Right ventricle myocardium inferior (tissue), 1 donor: ENCODE measurements at places on chromosomes 7 and 10.

DNA sequence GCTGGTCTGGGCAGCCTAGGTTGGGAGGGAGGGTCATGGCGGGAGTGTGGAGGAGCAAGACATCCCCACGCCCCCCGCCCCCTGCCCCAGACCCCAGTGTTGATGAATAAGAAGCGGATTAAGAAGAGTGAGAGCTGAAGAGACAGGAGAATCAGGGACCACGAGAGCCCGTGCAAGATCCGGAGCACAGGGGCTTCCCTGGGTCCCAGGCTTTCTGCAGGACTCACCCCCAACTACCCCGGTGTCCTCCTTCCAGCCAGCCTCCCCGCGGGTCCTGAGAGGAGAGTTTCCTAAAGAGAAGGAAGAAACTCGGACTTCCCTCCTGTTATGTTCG lies 20.1 kb downstream of the GHRHR start:
- no peak for DNase-seq

GRCh38 chr7:69708857-69709256 lies 110.6 kb downstream of the AUTS2 start:
- DNase-seq: no peak

DNA sequence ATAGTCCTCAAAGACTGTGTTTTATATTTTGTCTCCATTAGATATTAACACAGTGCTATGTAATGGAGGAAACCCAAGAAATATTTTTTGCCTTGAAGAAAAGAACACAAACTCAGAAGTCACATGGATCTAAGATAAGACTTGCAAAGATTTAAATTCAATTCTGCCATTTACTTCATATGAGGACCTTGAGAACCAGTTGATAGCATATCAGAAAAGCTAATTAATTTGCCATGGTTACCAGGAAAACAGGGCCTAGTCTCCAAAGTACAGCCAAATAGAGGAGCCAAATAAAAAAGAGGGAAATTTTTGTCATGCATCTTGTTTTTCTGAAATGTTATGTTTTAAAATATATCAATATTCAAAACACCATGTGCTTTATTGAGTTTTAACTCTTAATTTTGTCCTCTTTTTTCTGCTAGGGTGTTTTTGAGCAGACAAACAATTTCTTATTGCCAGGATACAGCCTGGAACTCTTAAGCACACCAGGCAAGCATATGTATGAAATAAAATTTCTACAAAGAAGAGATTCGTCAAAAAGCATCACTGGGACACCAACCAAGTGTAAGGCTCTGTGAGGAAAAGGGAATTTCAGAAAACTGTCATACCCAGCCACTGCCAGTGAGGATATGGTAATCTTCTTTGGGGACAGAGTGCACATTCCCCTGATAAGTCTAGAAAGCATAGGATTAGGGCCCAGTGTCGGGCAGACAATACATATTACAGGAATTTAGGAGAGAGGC lies 10.6 kb upstream of the TOMM7 start:
- DNase-seq: no peak

DNA sequence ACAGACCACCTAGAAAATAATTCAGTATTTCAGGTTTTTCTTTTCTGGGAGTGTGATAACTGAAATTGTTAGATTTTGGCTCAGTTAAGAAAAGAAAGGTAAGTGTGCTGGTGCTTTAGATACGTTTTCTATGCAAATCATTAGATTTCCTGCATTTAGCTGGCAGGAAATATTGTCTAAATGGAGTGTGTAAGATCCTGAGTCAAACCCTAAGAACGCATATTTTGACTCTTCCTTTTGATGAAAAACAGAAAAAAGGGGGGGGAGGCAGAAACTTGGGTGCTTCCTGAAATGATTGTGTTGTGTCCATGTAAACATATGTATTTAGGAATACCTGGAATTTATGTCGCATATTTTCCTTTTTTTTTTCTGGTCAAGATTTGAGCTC lies 1.2 kb downstream of the GRK5 start:
- DNase-seq: no peak

GRCh38 chr7:80816806-80817205 lies 102.0 kb downstream of the SEMA3C start:
- DNase-seq: no peak

- DNase-seq: no peak
These were observed 1.5 kb downstream of the ARHGAP21 start for GRCh38 chr10:24722131-24722675.

DNA sequence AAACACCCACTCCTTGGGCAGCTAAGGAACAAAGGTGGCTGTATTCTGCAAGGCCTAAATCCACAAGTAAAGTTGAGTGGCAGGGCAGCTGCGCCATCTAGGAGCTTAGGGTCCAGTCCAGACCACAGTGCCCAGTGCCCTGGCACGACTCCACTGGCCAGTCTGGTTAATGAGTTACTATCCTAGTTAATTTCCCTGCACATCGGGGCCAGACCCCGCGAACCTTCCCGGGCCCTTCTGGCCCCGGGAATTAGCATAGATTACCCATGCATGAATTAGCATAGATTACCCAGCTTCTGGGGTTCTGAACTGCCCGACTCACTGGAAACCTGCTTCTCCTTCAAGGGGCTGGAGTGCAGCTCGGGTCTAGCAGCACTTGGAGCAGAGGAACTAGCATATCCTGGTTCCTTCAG lies 3.2 kb upstream of the EMX2 start:
- DNase-seq: no peak

DNA sequence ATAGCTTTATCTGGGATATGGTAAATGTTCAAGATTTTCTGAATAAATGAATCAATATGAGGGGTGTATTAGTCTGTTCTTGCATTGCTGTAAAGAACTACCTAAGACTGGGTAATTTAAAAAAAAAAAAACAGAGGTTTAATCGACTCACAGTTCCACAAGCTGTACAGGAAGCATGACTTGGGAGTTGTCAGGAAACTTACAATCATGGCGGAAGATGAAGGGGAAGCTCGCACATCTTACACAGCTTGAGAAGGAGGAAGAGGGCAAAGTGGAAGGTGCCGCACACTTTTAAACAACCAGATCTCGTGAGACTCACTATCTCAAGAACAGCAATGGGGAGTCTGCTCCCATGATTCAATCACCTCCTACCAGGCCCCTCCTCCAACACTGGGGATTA lies 32.5 kb upstream of the OTUD1 start:
- no peak for DNase-seq

- DNase-seq: no peak
These were observed 43.3 kb downstream of the CNOT4 start for GRCh38 chr7:135466442-135467206.

DNA sequence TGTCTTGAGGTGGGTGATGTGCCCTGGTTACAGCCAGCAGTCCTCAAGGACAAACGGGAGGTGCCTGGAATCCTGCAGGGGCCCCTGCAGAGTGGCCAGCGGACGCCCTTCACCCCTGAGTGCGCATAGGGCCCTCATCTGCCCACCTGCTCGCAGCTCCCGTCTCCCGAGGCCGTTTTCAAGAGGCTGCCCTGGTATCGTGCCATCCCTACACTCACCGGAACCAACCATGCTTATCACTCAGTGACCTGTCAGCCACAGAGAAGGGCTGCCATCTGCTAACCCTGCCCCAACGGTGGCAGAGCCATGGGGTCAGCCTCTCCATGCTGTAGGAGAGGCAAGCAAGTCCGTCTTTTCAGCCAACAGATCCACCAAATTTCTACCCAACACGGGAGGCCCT lies 122.0 kb downstream of the FAM53B start:
- no peak for DNase-seq

GRCh38 chr10:34116220-34116641 lies 698.9 kb downstream of the PARD3 start:
- DNase-seq: no peak

GRCh38 chr7:113279256-113279655 lies 160.9 kb upstream of the SMIM30 start:
- no peak for DNase-seq

DNA sequence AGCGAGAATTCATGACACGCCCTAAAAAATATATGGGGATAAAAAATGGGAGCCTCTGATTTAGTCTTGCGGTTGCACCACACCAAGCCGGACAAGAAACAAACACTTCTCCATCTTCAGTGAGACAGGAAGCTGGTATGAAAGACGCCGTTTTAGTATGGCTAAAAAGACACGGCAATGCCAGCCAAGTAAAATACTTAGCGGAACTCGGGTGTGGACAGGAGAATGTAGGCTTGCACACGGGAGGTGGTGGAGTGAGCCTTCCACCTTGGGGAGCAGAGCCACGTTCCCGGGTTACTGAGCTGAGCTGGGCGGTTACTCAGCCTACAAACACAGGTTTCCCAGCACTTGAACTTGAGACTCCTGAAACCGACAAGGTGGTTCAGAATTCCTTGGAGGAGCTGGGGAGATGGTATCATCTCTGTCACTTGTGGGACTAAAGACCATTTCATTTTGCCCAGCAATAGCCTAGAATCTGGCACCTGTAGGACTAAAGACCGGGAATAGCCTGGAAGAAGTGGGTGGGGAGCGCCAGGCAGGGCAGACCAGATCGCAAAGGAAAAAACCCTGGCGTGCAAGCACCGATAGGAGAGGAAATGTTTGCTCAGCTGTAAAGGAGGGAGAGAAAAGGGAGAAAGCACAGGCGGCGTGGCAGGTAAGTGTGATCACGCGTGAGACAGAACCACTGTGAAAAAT lies 34.8 kb upstream of the SEPHS1 start:
- DNase-seq: no peak

GRCh38 chr7:130560972-130561371 lies 69.1 kb downstream of the MEST start:
- no peak for DNase-seq

DNA sequence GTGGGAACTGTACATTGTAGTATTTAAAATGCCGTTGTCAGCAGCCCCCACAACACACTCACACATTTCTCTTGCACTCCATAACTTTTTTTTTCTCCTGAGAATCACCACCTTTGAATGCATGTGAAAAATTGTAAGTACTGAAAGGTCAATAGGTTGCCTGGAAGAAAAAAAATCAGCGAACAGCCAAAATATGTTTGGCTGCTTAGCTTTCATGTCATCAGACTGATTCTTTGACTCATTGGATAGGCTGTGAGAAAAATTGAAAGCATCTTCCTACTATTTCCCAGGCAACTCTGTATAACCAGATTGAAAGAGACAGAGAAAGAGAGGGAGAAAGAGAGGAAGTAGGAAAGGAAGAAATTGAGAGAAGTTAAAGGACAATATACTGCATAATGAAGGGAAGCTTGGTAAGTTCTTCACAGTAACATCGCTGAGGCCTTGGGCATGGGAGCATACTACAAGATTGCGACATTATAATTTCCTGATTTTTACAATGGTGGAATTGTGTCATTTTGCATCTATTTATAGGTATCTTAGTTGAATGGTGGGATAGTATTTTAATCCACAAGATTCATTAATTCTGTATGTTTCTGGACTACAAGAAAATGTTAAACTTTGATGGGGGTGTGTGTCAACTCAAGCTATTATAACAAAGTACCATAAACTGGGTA lies 249.3 kb upstream of the KCND2 start:
- DNase-seq: no peak

DNA sequence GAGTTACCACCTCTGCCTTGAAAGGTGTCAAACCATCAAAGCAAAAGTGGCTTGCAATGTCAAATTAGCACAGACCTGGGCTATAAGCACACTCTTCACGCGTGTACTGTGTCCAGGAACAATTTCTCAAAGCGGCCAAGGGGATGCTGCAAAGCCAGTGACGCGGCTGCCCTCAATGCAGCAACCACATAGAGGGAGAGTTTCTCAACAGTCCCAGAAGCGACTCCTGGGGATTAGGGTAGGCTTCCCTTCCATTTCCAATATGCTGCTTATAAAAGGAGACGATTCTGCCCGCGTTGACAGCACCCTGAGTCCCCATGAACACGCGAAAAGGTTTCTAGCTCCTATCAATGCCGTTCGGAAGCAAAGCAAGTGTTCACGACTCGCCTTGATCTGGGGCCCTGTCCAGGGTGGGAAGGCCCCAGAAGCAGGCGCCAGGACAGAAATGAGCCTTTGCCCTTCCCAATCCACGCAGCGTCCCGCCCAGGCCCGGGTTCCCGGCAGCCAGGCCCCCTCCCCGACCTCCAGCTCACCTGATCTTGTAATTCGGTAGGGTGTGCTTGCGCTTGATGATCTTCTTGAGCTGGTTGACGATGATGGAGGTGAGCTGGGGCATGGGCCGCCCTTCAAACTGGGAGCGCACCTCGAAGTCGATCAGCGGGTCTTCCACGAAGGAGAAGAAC lies 1.3 kb downstream of the PDZD8 start:
- peak; percentile 87 for DNase-seq

GRCh38 chr7:147478796-147479195 lies 1111.8 kb upstream of the C7orf33 start:
- no peak for DNase-seq

- DNase-seq: no peak
These were observed 84.1 kb upstream of the DLX6 start for GRCh38 chr7:96921231-96921630.

GRCh38 chr7:123070702-123071286 lies 75.3 kb upstream of the TAS2R16 start:
- DNase-seq: no peak

- DNase-seq: no peak
These were observed 295.4 kb downstream of the CNTNAP2 start for GRCh38 chr7:146411975-146412374.

GRCh38 chr10:69377933-69378332 lies 38.8 kb downstream of the TACR2 start:
- DNase-seq: no peak

DNA sequence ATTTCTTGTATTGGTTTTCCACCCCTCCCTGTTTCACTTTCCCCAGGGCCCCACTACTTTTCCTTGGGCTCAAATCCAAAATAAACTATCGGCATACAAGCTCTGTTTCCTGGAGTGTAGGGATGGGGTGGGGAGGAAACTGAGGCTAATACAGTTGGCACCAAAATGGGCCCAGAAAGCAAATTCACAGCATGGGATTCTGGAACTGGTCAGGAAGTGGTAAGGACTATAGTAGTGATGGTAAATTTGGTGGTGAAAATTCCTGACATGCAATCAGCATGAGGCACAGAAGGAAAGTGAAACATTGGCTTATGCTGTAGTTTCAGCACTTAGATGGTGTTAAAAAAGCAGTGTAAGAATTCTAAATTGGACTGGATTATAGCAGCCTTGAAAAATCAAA lies 8.7 kb upstream of the SAMD9L start:
- no peak for DNase-seq

- DNase-seq: no peak
These were observed 45.9 kb upstream of the ITGB8 start for GRCh38 chr7:20284771-20285143.

- no peak for DNase-seq
These were observed 654.2 kb upstream of the STEAP1 start for GRCh38 chr7:89500084-89500483.

- DNase-seq: no peak
These were observed 110.0 kb upstream of the PDLIM1 start for GRCh38 chr10:95400787-95401186.
